ENCODE measurements at places on chromosomes 5 and 9.
A peak's percentile ranks its signal among the peaks of the same experiment; 100 is the strongest.

- DNase-seq = no peak
Measured at GRCh38 chr5:168156170-168156569, 135.3 kb upstream of the WWC1 start.

DNA sequence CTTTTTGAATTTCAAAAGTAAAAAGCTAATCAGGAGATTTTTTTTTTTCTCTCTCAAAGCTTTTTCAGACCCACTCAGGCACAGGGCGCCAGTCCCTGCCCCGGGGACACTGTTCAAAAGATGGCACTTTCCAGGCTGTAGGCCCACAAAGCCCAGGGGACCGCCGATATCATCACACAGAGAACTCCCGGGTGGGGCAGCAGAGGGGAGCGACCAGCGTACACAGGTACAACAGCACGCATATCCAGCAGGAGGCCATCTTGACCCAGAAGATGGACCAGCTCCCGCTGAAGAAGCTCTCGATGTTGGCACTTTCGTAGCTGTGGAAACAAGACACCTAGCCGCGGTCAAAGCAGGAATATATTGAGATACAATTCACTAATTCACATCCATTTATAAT, 108.3 kb downstream of the THBS4 start:
- no peak for DNase-seq

- DNase-seq = no peak
Measured at GRCh38 chr5:31362931-31363568, 168.8 kb downstream of the DROSHA start.

GRCh38 chr9:131578021-131578420, 32.7 kb downstream of the PRRT1B start:
- no peak for DNase-seq

- no peak for DNase-seq
Measured at GRCh38 chr5:159781626-159782157, 134.6 kb upstream of the ADRA1B start.

DNA sequence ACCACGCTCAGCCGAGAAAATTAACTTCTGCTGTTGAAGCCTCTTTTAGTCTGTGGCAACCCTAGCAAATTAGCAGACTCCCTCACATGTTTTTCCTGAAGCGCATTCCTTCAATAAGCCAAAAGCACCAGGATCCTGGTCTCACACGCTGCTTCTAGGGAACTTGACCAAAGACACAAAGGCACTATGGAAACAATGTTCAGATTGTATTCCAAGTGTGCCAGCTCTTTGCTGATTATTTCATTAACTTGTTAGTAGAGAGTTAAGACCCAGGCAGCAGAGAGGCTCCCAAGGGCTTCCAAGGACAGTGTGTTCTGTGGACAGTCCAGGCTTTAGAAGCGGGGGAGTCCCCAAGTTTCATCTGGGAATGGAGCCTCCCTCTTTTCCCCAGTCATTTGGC, 94.4 kb upstream of the BASP1 start:
- no peak for DNase-seq

DNA sequence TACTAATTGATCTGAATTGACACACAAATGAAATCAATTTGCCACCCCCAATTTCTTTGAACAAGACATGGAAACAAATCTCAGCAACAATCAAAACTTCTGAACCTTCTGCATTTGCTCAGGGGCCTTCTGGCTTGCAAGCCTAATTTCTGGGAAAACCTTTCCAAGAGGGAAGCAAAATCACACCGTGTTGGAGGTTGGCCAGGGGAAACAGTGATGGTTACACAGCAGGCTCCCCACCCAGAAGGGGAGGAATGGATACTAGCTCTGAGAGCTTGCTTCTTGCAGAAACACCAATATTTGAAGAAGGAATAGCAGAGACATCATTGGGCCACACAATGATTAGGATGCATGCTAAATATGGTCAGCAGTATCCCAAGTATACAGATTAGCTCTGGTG, 488.6 kb upstream of the TRPC7 start:
- DNase-seq = no peak

GRCh38 chr5:157575381-157576020, at the start of gene ADAM19:
Gene ADAM19, minus strand, starts transcription at chr5:157575775. Its CDS starts 79 bp downstream, at chr5:157575696.
- DNase-seq = no peak

DNA sequence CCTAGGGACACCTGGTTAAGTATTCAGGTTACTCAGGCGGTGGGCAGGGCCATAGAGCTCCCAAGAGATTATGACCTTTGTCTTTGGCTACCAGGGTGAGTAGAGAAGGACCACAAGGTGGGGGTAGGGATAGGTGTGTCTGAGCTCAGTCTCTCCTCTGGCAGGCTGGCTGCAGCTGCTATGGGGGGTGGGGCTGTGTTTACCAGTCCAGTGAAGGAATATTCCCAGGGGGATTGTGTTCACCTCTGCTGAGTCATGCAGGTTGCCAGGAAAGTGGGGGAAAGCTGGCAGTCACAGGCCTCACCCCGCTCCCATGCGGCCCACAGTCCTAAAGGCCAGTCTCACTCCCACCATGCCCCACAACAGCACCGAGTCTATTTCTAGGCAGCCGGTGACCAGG, 53.6 kb upstream of the POU5F2 start:
- no peak for DNase-seq

DNA sequence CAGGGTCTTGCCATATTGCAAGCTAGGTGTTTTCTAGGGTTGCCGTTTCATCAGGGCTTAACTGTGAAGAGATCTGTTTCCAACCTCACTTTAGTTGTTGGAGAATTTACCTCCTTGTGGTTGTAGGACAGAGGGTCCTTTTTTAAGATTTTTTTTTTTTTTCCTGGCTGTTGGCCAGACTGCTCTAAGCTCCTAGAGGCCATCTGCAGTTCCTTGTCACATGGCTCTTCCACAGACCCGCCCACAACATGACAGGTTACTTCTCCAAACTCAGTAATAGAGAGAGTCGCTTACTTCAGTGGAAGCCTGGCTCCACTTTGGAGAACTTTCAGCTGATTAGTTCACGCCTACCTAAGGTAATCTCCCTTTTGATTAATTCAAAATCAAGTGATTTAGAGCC, 543.7 kb downstream of the DMRTA1 start:
- DNase-seq = no peak

GRCh38 chr9:114348906-114349482, 19.3 kb downstream of the ORM2 start:
- DNase-seq = peak; percentile 61

- no peak for DNase-seq
Measured at GRCh38 chr5:130616161-130616560, 548.9 kb downstream of the HINT1 start.

- DNase-seq = no peak
Measured at GRCh38 chr5:64786372-64786771, 17.6 kb downstream of the CWC27 start.

DNA sequence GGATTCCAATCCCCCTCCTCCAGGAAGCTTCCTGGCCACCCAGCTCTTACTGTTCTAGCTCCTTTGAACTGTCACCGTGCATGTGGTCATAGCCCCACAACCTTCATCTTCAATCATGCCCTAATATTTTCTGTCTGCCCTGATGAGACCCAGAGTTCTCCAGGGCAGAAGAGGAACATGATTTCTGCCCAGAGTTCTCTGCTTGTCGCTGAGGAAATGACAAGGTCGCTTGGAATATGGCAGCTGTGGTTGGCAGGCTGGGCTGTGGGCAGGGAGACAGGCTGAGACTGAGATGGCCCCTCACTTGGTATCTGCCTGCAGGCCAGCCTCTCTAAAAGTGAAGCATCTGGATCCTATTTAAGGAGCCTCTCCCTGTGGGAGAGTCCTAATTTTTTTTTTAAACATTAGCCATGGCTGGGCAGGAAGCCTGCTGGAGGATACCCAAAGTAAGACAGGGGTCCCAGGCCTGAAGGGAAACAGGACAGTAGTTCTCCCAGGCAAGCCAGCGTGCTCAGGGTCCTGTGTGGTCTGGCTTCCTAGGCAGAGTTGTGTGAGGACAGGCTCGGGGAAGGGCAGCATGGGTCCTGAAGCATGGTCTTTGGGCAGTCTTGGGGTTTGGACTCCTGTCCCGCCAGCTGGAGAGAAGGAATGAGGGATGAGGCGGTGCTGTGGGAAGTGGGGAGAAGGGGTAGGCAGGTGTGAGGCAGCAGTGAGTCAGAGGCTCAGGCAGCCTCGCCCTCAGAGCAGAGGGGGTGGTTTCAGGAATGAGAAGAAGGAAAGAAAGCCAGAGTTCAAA, 242.1 kb downstream of the FSTL4 start:
- no peak for DNase-seq

GRCh38 chr5:56094579-56095361, 100.0 kb upstream of the IL6ST start:
- DNase-seq = peak; percentile 8

- DNase-seq = no peak
Measured at GRCh38 chr5:68374796-68375518, 159.4 kb downstream of the PIK3R1 start.

GRCh38 chr9:104092875-104093600, 1.1 kb upstream of the SMC2 start:
- no peak for DNase-seq

DNA sequence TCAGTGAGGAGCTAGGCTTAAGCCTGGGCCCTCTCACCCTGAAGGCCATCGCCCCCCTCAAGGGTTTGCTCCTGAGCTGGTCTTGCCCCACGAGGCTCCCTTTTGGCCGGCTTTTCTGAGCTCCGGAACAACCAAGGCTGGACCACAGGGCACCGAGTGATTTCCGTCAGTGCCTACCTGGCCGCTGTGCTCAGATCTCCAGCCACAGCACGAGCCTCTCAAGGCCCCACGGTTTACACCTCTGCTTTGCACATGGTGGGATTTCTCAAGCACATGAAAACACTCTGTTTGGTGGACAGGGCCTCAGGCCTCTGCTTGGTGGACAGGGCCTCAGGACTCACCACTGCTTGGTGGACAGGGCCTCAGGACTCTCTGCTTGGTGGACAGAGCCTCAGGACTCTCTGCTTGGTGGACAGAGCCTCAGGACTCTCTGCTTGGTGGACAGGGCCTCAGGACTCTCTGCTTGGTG, 15.8 kb downstream of the CLPTM1L start:
- DNase-seq = no peak

GRCh38 chr9:99107421-99107820, 2.5 kb downstream of the TGFBR1 start:
- DNase-seq = no peak

GRCh38 chr9:84832453-84832852, 162.9 kb downstream of the NTRK2 start:
- no peak for DNase-seq

- DNase-seq = no peak
Measured at GRCh38 chr9:1453636-1454035, 403.5 kb downstream of the DMRT2 start.

DNA sequence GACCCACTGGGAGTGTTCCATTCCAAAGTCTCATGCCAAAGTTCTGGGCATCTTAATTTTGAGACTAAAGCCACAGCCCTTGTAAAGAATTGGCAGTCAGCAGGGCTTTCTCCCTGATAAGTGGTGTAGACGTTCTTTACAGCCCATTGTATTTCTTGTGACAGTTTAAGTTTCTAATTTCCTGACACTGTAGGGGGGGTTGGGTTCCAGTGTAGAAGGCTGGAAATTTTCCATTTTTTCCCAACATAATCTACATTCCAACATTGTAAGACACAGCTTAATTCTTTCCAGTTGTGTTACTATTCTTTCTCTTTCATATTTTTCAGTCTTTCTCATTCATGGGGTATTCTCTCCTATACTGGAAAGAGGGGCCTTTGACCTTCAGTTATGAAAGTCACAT, 121.1 kb downstream of the FBXL7 start:
- DNase-seq = no peak

DNA sequence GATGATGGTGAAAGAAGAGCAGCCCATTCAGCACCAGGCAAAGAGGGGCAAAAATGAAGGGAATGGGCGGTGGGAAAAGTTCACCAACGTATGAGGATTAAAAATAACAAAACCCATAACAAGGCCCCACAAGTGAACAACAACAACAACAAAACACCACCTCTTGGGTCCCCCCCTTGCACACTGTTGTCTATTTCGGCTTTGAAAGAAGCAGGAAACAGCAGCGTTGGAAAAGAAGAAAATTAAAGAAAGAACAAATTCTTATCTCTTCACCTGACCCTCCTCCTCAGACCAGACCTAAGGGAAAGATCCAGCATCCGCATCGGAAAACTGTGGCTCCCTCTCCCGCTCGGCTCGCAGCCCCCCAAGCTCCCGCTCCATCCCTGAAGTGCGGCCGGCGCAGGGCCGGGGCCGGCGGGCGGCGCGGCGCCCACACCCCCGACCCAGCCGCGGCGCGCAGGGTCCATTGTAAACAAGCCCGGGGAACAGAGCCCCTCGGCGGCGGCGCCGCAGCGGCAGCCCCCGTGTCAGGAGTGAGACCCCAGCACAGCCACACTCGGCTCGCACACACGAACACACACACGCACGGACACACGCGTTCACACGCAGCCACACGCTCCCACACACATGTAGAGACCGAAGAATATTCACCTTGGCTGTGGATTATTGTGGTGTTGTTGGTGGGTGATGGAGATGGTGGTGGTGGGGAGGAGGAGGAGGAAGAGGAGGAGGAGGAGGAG, 535 bp downstream of the RFX3 start:
- no peak for DNase-seq

GRCh38 chr5:159240301-159240870, 22.7 kb upstream of the UBLCP1 start:
- DNase-seq = no peak

DNA sequence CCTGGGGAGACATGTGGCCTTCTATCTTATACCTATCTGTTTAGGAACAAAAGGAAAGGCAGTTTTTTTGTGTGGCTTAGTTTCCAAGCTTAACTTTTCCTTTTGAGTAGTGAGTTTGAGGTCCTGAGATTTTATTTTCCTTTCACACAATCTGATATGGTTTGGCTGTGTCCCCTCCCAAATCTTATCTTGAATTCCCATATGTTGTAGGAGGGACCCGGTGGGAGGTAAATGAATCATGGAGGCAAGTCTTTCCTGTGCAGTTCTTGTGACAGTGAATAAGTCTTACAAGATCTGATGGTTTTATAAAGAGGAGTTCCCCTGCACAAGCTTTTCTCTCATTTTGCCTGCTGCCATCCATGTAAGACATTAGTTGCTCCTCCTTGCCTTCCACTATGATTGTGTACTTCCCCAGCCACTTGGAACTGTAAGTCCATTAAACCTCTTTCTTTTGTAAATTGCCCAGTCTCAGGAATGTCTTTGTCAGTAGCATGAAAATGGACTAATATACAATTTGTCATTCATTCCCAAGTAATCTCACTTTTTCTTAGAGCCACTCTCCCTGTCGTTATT, 4.7 kb upstream of the CLTB start:
- DNase-seq = no peak

- no peak for DNase-seq
Measured at GRCh38 chr5:159135896-159136531, 36.3 kb upstream of the EBF1 start.

- no peak for DNase-seq
Measured at GRCh38 chr9:104367507-104367906, 136.6 kb upstream of the OR13F1 start.
